ENCODE measurements at places on chromosomes 3 and 15.

DNA sequence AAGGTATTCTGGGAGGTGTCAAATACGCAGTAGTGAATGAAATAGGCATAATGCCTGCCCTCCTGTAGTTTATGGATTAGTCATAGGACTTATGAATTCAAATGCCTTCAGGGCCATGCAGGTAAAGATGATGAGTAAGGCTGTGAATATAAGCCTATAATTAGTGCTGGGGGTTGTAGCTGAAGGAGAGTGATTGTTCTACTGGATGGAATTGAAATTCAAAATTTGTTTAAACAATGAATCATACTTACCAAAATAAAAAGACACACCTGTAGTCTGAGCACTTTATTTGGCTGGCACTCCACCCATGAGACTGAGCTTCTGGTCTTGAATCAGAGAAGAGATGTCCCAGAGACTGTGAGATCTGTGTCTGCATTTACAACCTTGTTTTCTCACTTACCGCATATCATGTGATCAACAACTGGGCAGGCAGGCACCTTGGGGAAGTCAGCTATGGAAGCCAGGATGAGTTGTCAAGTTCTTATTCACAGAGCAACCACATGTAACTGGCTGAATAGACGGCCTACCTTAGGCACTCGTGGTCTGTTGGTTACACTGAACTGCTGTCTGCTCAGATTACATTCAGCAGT, 291.8 kb downstream of the NAALADL2 start:
- DNase-seq: no peak

- DNase-seq: no peak
Observed at GRCh38 chr3:30954426-30954825, 60.0 kb upstream of the GADL1 start.

- no peak for DNase-seq
Observed at GRCh38 chr15:95663156-95664100, 667.1 kb upstream of the NR2F2 start.

DNA sequence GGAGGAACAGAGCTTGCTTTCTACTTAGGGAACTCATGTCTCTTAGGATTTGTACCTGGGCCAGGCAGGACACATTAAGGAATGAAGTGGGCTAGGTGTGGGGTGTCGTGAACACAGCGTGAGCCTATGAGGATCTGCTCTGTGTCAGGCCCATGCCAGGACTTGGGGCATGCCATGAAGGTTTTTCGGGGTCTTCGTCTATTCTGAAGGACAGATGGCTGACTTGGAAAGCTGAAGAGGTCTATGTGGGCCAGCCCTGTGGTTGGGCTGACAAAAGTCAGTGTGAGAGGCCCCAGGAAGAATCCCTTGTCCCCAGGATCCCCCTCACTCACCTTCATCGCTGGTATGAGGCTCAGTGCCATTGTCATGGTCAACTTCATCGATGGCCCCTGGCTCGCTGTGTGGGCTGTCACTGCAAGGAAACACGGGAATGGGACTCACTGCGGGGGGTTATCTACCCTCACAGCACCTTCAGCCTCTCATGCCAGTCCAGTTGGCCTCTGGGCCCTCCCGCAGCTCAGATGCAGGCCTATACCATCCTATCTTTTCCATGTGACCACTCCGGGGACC, 46.8 kb upstream of the RAD18 start:
- no peak for DNase-seq

GRCh38 chr15:59866642-59867041, 137.5 kb upstream of the FOXB1 start:
- DNase-seq: no peak

GRCh38 chr3:9887480-9887879, 2.9 kb upstream of the JAGN1 start:
- DNase-seq: no peak

GRCh38 chr3:126022741-126023359, 53.9 kb downstream of the ROPN1B start:
- DNase-seq: no peak

DNA sequence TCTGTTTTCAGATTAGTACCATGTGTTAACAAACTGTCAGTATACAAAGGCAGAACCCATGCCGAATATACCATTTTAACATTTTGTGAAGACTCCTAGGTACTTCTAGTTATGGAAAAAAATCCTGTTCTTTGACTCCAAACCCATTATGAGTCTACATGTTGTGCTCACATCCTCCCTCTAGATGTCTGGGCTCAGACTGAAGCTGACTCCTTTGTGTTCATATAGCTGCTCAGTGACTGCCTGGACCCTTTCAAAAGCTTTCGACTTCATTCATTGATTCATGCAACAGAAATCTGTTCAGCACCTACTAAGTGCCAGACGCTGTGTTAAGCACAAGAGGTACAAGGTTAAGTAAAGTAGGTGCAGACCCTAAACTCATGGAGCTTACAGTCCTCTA, 60.5 kb downstream of the MEGF11 start:
- DNase-seq: no peak

GRCh38 chr3:136577791-136578190, 174.4 kb downstream of the STAG1 start:
- no peak for DNase-seq

DNA sequence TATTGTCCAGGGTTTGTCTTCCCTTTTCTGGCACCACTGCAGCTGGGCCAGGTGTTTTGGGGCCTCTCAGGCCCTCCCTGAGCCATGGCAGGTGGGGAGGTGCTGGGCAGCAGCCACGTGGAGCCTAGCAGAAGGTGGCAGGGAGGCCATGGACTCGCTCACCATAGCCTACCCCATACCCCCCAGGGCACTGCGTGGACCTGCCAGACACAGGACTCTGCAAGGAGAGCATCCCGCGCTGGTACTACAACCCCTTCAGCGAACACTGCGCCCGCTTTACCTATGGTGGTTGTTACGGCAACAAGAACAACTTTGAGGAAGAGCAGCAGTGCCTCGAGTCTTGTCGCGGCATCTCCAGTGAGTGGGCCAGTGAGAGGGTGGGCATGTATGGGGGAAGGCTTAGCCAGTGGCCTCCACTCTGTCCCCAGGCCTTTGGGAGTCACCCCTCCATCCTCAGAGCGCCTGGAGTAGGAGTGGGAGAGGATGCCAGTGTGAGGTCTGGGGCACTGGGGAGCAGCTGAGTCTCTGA, 11.9 kb downstream of the SPINT1 start:
- DNase-seq: no peak

DNA sequence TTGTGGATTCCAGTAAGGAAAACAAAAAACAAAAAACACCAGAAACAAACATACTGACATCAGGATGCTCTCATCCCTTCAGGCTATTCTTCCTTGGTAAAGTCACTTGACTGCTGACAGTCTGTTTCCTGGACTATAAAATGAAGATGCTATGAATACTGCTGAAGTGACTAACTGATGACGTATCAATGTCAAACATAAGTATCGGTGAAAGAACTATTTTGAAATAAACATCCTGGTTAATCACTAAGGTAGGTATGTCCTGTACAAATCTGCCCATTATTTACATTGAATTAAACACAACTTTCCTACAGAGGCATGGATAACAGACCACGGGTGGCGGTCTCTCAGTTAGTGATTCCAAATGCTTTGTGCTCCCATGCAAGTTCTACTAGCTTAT, 45.9 kb downstream of the CHAC1 start:
- no peak for DNase-seq

GRCh38 chr3:44880284-44880683, 5.9 kb downstream of the TGM4 start:
- DNase-seq: no peak

DNA sequence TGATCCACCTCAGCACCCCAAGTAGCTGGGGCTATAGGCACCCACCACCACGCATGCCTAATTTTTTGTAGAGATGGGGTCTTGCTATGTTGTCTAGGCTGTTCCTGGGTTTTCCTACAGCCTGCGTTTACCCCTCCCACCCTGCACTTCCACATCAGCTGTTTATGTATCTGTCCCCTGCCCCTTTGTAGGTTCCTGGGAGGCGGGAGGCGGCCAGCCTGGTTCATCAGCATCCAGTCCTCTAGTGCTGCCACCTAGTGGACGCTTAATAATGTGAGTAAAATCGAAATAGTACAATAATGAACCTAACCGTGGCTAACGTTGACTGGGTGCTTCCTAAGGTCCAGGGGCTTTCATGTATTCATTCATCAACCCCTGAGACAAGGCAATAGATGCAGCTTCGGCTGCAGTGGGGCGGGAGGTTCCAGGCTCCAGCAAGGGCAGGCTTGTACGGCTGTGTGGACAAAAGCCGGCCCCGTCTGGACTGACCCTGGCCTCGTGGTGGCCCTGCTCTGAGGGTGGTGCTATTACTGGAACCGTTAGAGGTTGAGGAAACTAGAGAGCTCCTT, 1.2 kb upstream of the LCTL start:
- DNase-seq: peak; percentile 63

DNA sequence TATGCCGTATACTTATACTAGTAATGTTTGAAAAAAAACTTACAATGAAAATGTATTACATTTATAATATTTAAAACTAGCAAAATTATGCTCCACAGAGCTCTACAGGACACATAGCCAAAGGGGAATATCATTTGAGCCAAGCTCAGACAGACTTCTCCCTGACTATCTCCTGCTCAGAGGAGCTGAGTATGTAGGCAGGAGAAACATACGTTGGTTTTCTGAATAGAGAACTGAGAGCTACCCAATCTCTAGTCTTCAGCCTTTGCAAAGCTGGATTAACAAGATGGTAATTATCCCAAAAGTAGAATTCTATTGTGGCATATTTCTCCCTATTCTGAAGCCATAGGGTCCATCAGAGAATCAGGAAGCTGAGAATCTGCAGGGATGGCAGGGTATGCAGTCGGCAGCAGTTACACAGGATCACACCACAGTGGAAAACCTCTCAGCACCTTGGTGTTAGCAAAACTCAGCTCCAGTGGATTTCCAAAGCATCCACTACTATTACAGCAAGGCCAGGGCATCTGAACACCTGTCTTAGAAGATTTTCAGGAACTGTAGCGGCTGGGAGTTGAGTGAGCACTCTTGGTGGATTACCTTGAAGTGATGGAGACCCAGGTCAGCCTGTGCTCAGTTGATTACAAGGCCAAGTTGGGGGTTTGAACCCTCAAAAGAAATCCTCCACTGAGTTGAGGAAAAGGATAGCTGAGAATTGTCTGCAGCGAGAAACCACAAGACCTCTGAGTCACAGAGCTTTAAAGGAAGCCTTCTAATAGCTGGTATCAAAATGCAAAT, 30.1 kb downstream of the GPR15 start:
- DNase-seq: no peak

DNA sequence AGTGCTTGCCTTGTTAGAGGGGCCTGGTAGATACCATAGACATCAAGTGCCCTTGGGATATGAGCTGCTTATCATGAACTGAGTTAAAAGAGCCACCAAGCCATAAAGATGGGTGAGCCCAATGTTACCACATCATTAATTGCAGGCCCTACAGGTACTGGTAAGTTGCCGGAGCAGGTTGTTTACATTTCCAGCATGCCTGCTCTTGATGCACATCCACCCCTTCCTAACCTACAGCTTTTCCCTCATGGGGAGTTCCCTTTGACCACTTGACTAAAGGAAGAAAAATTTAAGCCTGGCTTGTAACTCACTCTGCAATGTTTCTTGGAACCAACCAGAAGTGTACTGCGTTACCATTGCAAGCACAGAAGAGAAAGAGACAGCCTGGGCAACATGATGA, 24.7 kb upstream of the ULK4 start:
- DNase-seq: no peak

GRCh38 chr3:58657036-58657520, 9.5 kb downstream of the FAM3D start:
- no peak for DNase-seq

GRCh38 chr15:73687351-73687750, 3.2 kb downstream of the CD276 start:
- no peak for DNase-seq

GRCh38 chr15:65110676-65111292, 4.2 kb downstream of the UBAP1L start:
- DNase-seq: no peak

GRCh38 chr3:24052446-24052845, 107.4 kb downstream of the NR1D2 start:
- DNase-seq: no peak

DNA sequence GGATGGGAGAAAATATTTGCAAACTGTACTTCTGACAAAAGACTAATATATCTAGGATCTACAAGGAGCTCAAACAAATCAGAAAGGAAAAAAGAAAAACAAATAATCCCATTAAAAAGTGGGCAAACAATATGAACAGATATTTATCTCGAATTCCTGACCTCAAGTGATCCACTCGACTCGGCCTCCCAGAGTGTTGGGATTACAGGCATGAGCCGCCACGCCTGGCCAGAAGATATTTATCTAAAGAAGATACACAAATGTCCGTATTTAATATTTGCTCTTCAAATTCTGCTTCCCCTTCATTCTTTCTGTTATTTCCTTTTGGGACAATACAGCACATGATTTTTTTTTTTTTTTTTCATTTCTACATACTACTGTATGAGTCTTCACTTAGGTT, 151.7 kb upstream of the GRM7 start:
- DNase-seq: no peak

DNA sequence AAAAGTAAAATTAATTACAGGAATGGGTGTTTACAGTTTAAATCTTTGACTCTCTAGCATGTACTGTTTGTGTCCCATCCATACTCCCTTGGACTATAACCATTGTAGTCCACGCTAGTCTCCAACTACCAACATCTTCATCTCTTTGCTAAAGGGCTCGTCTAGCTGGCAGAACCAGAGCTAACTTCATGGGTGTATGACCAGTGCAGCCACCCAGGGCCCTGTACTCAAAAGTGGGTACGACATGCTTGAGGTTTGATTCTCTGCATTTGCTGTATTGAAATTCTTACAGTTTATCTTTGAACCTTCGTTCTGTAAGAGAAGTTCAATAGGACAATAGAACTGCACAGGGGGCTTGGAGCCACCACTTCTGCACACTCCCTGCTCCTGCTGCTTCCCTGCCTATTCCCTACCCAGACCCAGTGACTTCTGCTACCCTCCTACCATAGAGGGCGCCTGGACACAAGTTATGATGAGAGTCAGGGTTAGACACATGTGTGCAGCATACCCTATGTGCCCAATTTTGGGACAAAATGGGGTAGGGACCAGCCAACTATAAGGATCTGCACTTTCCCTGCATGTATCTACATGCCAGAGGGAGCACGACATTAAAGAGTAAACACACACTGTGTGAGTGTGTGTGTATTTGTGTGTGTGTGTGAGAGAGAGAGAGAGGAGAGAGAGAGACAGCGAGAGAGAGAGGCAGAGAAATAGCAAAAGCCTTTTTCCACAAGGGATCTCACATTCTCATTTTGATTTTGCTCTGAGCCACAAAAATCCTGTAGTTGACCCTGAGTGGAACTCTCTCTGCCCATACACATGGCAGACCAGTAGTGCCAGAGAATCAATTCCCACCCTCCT, 59.0 kb upstream of the NECTIN3 start:
- DNase-seq: peak; percentile 6

DNA sequence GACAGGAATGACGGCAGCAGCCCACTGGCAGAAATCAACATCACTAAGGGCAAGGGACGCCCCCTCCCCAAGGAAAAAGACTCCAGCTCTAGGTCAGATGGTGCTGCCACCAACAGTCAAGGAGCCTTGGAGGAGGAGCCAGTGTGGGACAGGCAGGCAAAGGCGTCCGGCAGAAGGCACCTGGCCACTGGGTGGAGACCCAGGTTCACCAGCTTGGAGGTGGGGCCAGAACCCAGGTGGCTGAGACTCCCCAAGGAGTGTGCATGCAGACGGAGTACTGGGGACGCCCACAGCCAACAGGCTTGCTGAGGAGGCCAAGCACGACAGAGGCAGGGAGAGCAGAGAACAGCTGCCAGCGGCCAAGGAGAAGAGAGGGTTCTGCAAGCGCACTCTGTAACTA, 35.2 kb downstream of the PTPN23 start:
- no peak for DNase-seq

GRCh38 chr3:186257866-186258265, 104.2 kb downstream of the DGKG start:
- no peak for DNase-seq

Measured in stimulated activated CD4-positive, alpha-beta T cell treated with anti-CD3 and anti-CD28 coated beads, Interleukin-15, amount 100 ng/mL, for 24 hours (primary cell).